Trophoblast cell (in vitro differentiated cells and primary cell): ENCODE measurements at places on chromosomes 11 and 22.
A peak's percentile ranks its signal among the peaks of the same experiment; 100 is the strongest.

- DNase-seq, result no peak
Measured at GRCh38 chr22:17542452-17542851, 20.8 kb upstream of the SLC25A18 start.

DNA sequence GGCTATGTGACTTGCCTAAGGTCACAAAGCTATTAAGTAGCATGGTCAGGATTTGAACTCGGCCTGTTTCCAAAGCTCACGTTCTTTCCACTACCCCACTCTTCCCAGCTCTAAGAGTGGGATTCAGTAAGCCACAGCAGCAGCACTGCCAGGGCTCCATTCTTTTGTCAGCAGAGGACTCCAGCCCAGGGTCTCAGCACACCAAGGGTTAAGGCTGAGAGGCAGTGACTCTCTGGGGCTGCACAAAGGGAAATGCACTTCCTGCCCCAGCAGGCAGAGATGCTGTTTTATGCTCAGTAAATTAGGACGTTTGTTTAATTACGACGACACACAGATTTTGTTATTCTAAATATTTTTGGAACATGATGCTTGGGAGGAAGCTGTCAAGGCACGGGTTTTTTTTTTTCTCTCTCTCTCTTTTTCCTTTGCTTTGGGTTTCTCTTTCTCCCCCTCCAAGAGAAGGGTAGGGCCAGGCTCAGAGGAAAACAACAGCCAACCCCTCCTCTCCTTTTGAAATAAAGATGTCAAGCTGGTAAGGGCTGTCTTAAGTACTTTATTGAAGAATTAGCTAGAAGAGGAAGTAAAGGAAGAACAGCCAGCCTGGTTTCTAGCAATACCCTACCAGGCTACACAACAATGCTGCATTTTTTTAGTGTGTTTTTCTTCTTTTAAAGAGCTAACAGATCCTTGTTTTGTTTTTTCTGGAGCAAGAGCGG lies 2.8 kb downstream of the MYH9 start:
- no peak for DNase-seq

DNA sequence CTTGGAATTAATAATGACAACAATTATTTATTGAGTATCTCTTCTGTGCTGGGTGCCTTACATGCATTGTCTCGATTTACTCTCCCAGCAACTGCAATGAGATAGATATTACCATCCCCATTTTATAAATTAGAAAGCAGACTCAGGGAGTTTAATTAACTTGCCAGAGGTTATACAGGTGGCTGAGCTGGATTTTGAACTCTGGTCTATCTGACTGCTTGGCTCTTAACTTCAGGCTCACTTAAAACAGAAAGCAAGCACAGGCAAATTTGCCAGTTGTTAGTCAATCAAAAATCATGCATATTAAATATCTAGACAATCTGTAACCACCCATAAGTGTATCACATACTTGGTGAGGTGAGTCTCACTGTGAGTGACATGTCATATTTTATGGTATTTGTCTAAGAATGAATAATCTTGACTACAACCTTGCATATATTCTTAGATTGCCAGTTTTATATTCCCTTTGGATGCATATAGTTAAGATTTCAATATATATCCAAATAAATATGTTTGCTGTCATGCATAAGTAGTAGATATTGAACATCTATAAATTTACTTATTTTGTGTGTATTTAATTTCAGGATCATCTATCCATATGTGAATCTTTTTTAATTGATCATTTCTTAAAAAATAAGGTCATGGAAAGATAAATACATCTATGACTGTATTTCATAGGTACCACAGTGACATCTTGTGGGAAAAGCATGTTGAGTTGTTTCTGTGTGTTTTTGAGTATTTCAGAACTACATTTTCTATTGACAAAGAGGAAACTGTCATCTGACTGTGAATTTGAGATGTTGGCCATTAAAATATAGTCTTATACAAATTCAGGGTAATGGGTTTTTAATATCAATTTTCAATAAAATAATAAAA lies 112.0 kb upstream of the ARHGAP42 start:
- DNase-seq, result peak; percentile 20

DNA sequence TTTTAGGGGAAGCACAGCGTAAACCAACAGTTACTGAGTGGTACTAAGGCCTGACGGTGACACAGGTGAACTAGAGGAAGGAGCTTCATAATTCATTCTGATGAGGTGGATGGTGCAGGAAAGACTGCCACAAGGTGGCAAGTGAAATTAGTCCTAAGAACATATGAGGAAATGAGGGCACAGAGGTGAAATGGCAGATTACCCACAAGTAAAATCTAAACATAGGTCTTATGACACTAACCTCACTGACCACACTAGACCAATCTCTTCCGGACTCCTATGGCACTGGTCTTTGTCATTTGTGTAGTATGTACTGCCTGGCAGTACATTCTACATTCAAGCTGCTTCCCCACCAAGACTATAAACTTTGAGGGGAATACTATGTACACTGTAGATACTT lies 20.2 kb downstream of the GAB2 start:
- no peak for DNase-seq

- DNase-seq, result no peak
Measured at GRCh38 chr11:46520971-46521745, 72.7 kb downstream of the AMBRA1 start.

DNA sequence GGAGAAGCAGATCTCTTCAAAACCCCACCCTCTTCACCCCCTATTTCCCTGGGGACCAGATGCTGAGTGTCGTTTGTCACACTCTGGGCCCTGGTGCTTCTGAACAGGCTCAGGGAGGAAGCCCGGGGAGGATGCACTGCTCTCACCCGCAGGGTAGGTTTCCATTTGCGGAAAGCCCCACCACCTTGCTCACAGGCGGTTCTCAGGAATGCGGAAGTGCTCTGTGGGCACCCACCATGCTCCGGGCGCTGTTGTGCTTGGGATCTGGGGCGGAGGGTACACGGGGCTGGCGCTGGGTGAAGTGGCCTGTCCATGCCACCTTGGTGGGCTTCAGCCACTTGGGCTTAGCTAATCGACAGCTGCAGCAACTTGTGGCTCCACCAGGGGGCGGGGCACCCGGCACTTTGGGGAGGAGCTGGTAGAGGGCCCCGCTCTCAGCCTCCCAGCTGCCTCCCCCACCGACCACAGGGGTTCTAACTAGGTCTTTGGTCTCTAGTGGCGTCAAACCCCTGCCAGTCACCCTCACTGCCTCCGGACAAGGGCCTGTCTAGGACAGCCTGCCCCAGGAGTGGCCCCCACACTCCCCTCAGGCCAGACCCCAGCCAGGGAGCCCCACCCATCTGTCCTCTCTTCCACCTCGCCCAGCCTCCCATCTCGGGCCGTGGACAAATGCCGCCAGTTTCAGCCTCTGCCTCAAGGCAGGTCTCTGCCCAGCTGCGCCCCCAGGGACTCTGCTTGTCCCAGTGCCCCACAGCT lies 7.4 kb downstream of the NDUFV1 start:
- DNase-seq, result peak; percentile 90

GRCh38 chr11:123560006-123560405 lies 94.4 kb downstream of the SCN3B start:
- no peak for DNase-seq
